NCI-H526 (cell line): ENCODE measurements at places on chromosomes 16 and 17.

DNA sequence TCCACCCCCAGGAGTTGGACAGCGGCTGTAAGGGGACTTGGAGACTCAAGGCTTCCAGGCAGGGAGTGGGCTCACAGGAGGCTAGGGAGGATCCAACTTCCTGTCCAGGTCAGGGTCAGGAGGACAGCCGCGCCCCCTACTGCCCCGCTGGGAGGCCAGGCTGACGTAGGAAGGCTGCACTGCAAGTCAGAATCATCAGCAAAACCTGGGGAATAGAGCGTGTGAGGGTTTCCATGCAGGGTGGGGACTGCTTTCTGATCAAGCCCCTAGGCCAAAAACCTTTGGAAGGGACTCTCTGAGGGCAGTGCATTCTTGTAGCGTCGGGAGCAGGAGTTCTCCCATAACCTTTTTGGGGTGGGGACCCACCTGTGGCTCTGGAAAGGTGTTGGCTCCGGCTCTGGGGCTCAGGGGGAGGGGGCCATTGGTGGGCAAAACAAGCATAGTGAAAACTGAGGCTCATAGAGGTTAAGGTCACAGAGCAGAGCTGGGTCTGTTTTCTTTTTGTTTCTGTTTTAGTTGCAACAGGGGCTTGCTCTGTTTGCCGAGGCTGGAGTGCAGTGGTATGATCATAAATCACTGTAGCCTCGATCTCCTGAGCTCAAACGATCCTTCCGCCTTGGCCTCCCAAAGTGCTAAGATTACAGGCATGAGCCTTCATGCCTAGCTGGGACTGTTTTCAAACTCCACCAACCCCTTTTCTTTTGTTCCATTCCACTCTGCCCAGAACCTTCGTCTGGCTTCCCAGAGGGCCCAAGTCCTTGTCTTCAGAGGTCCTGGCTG is 22.1 kb downstream of the RAI1 start:
- no peak for DNase-seq

GRCh38 chr16:86355951-86356350 is 154.4 kb upstream of the FOXF1 start:
- DNase-seq, result no peak

DNA sequence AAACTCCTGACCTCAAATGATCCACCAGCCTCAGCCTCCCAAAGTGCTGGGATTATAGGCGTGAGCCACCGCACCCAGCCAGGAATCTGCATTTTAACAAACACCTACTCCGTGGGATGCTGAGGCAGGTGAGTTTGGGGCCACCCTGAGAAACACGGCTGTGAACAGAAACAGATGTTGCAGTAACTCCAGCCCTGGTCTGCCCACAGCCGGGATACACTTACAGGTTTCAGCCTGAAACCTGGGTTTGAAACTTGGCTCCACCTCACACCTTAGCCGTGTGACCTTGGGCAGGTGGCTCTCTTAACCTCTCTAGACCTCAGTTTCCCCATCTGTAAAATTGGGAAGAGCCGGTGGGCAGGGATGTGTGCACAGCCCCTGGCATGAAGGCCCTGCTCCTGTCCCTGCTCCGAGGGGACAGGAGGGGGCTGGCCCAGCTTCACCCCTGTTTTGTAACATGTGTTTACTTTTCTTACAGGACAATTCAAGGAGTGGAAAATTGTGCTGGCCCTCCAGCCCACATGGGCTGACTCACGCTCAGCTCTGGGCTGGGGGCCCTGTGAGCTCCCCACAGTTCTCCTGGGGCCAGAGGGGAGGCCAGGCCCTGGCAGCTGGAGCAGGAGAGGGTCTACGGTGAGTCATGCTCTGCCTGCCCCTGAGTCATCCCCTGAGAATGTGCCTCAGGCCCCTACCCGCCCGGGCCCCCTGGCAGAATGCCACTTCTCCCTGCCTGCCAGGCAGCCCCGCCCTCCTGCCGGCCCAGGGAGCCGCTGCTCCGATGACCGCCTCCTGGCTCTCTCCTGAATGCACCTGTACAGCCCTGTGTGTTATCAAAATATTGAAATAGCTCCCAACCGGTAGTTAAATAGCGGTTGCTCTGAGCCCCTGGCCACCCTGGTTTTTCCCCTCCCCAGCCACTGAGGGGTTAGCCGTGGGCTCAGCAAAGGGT is 7.7 kb upstream of the PPL start:
- DNase-seq, result no peak

GRCh38 chr16:20984019-20984418 is 83.4 kb downstream of the LYRM1 start:
- DNase-seq, result no peak

DNA sequence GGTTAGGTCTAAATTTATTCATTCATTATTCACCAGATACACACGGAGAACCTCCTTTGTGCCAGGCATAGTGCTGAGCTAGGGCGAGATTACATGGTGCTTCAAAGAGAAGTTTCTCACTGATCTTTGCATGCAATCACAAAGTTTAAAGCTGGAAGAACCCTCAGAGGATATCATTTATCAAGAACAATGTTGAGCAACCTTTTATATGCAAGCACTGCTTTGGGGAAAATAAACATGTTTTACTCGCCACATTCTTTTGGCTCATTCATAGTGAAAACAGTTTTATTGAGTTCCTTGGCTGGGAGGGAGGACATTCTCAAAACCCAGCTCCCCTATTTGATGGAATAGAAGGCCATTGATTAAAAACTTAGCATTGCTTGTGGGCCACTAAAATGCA is 49.8 kb upstream of the XYLT1 start:
- no peak for DNase-seq

DNA sequence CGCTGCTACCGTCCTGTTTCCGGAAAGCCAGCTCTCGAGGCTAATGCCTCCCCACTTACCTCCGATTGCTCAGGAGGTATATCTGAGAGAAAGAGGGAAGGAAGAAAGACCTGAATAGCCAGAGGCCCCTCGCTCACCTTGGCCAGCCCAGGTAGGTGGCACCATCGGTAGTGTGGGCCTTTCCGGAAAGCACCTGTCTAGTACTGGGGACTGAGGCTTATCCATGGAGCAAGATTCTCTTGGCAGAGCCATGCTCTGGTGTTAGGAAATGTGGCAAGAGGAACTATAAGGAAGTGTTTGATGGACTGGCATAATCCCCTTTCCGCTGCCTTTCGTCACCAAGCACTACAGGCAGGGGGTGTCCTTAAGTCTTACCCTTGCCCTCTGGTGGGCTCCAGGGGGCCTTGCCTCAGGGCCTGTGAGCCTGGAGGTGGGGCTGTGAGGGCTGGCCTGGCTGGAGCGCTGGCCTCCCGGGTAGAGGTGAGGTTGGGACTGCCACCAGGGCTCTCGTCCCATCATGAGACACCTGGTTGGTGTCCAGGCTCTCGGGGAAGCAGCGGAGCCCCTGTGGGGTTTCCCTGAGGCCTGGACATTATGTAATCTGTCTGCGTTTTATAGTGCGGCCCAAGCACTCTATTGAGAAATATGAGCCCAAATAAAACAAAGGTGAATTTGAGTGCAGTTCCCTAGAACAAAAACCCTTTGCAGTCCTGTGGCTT is 2.9 kb downstream of the CMIP start:
- no peak for DNase-seq
